ENCODE measurements at places on chromosomes 11 and 22.
A peak's percentile ranks its signal among the peaks of the same experiment; 100 is the strongest.

DNA sequence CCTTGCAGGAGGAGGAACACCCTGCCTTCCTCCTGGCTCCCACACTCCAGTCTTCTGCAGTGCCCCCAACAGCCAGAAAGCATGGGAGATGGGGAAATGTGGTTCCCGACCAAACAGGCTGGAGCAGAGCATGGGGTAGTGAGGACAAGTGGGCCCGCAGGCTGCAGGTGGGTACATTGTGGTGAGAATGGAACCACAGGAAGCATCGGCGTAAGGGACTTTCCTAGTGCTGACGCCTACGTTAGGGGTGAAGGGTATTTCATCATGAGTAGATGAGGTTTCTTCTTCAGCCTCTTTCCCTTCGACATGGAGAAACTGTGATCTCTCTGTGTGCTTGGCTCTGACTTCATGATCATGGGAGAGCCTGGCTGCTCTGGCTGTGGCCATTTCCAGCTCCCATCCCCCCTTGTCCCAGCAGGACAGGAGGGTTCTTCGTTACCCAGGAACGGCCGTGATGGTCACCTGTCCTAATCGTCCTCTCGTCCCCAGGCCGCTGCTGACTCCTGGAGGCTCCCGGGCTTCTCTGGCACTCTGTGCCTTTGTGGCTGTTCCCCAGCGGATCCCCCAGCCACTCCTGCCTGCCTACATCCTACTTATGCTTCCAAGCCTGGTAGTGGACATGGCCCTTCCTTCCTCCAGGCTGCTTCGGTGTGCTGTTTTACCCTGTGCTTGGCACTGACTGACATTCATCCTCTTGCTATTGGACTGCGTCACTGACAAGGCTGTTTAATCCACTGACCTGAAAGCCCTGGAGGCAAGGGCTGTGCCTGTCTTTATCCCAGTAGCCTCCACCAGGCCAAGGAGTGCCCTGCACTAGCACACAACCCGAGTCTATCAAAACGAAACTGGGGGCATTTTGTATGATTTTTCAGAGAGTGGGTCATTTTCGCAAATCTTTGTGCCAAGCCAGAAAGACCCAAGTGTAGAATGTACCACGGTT lies 65.2 kb upstream of the CECR2 start:
- peak; percentile 81 for DNase-seq

GRCh38 chr11:76087749-76088148 lies 118.6 kb downstream of the WNT11 start:
- DNase-seq = no peak

DNA sequence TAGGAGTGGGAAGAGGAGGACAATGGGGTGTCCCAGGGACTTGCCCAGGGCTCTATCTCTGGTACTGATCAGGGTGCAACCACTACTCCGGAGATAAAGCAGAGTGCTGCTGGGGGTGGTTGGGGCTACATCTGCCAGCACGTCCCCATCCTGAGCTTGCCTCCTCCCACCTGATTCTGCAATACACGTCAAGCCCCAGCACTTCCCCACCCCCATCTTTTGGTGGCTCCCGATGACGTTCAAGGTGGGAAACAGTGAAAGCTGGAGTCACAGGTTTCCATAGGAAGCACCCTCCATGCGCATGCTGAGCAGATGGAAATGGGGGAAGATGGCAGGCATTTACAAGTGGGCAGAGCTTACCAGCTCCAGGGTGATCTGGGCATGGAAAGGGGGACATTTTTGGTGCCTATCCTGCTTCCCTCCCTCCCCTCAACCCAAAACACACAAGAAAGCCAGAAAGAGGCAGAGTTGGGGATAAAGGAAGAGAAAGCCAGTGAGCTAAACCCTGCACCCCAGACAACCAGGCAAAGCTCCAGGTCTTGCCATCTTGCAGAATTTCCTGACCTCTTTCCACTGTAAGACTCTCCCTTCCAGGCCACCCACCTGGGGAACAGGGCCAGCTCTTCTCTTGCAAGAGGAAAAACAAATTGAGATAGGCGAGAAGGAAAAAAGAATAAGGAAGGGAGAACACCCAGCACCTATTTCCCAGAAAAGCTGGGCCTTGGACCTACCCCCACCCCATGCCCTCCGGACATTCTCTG lies 15.8 kb downstream of the SYT7 start:
- no peak for DNase-seq

GRCh38 chr22:30858976-30859713 lies 109.4 kb downstream of the MORC2 start:
- DNase-seq = no peak

DNA sequence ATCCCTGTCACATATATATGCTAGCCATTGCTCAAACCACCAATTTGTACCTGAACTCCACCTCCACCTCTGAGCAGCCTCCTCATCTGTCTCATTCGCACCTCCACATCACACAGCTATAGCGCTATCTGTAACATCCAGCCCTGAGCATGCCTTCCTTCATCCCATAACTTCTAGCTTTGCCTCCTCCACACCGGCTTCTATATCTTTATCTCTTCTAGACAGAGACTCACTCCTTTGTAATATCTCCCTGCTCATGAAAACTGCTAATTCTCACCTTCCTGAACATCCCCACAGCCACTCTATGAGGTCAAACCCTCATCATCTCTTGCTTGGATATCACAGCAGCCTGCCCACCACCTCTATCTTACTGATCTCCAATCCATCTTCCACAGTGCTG lies 5.9 kb downstream of the SIAE start:
- no peak for DNase-seq

DNA sequence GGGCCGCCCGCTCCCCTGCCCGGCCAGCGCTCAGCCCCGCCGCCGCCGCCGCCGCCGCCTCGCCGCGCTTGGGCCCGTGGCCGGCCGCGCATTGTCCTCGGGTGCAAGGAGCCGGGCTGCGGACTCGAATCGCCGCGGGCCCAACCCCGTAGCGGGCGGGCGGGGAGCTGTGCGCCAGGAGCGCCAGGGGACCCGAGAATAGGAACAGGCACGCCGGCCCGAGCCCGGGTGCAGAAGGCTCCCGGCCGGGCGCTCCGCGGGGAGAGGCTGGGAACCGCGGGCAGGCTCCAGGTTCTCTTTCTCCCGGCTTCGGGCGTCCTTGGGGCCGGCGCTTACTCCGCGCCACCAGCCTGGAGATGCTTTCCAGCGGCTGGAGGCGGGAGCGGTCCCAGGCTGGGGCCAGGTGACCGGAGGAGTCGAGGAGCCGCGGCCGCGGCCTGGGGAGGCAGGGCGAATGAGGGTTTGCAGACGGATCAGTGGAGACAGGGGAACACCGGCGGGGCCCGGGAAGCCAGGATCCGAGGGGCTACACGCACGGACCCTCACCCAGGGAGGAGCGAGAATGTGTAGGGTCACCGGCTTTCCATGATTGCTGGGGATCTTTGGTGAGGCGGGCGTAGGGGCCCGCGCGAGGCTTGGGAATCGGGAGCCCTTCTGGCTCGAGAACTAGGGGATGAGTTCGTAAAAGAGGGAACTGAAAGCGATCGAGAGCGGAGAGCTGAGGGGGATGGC lies 726 bp downstream of the PKNOX2 start:
- DNase-seq = no peak

DNA sequence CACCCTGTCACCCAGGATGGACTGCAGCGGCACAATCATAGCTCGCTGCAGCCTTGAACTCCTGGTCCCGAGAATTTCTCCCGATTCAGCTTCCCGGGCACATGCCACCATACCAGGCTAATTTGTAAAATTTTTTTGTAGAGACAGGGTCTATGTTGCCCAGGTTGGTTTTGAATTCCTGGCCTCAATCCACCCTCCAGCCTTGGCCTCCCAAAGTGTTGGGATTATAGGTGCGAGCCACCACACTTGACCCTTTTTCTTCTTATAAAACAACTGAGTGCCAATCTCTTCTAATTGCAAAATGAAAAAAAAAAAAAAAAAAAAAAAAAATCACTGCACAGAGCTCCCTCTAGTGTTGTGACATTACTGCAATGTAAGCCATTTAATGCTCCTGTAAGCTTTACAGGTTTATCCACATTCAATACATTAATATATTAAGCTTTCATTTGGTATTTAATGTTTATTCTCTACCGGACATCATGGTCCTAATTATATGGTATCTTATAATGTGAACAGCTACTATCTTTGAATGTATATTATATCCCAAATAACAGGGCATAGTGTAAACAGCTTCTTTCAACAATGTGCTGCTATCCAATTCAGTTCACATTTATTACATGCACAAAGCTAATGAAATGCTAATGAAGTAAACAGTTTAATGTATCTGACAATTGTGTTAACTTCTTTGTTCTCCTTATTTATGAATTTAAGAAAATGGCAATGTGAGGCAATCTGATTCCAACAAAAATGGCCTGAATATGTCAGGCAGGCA lies 44.6 kb downstream of the COPB1 start:
- no peak for DNase-seq

GRCh38 chr11:2482204-2482603 lies 37.4 kb downstream of the KCNQ1 start:
- DNase-seq = no peak

GRCh38 chr22:49923445-49923844 lies 5.0 kb downstream of the CRELD2 start:
- DNase-seq = no peak

DNA sequence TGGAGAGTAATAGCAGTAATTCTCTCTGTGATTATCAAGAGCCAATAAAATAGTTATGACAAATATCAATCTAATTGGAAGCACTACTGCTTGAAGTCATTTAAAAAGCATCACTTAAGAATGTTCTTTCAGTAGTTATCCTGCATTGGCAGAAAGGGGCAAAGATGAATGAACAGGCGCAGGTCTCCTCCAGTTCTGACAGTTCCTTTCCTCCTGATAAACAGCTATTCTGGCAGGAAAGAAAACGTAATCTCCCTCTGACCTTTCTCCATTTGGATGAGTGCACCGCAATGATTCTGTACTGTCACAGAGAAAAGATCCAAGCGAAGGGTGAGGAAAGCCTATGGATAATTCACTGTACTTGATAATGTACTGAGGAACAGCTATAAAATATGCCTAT lies 521.5 kb downstream of the LRRC4C start:
- DNase-seq = no peak

GRCh38 chr11:108788565-108789199 lies 123.8 kb downstream of the DDX10 start:
- no peak for DNase-seq

- no peak for DNase-seq
Measured at GRCh38 chr11:76026281-76026680, 180.0 kb downstream of the WNT11 start.

Data from activated CD4-positive, alpha-beta T cell treated with anti-CD3 and anti-CD28 coated beads, Interleukin-2, amount 50 U/mL, for 16 hours (primary cell).